ENCODE measurements at places on chromosomes 1 and 21. TPM values are rescaled to one million over a fixed set of nuclear protein-coding genes. Genes with fewer than 3 reads are reported as not detected.

The ASCL5 gene
- total RNA-seq: not detected

The LRRC53 gene
- not detected for total RNA-seq

The LCE1D gene
- total RNA-seq: not detected

The NFASC gene
- 3.7 TPM for total RNA-seq

The ADCY10 gene
- total RNA-seq: not detected

The SPRR2E gene
- not detected for total RNA-seq

The CADM3 gene
- total RNA-seq: 6.9 TPM

The S100A7 gene
- total RNA-seq: not detected

The CELA2A gene
- not detected for total RNA-seq

The TM2D1 gene
- total RNA-seq: 40.2 TPM

The S100A5 gene
- not detected for total RNA-seq

The S100A16 gene
- 12.4 TPM for total RNA-seq

The ATP1B1 gene
- total RNA-seq: 32.6 TPM

The ATP6V1G3 gene
- total RNA-seq: not detected

The EMC1 gene
- 32.6 TPM for total RNA-seq

The CFAP74 gene
- not detected for total RNA-seq

The IGSF5 gene
- total RNA-seq: 0.60 TPM

The TRIM45 gene
- total RNA-seq: 19.0 TPM

The SPRR2B gene
- not detected for total RNA-seq

The BTBD8 gene
- 14.3 TPM for total RNA-seq
